ENCODE measurements at places on chromosomes 1 and 21.

DNA sequence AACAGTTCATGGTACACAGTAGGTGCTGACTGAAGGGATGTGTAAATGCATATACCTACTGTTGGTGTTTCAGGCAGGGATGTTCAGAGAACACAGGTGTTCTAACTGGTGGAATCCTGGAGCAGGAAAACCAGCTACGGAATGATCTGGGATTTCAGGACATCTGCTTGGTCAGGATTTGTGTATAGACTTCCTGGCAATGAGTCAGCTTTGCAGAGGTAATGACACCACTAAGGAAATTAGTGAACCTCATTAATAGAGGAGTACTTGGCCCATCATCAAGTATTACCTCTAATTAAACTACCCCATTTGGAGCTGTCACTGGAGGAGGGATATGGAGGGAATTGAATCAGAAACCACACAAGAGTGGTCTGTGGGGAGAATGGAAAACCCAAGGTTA is 7.3 kb downstream of the MRPL37 start:
- no peak for DNase-seq

GRCh38 chr21:34548781-34549376 is 36.9 kb upstream of the KCNE1 start:
- no peak for DNase-seq

- no peak for DNase-seq
Measured at GRCh38 chr1:62903522-62903921, 119.6 kb downstream of the ATG4C start.

GRCh38 chr1:50289495-50289894 is 133.7 kb downstream of the DMRTA2 start:
- DNase-seq = no peak

- no peak for DNase-seq
Measured at GRCh38 chr1:202709276-202710041, 795 bp downstream of the SYT2 start.

DNA sequence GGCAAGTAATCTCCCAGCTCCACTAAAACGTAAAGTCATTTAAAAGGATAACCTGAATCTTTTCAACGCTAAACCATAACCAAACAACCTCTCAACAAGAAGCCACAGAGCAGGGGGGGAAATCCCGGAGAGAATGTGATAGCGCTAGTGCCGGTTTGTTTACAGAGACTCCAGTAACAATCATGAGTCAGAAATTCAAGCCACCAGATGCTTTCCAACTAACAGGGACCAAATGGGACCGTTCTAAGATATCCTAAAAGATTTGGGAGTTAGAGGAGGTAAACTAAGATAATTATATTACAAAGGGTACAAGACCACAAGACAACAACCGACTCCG is 825 bp downstream of the DCAF8 start:
- DNase-seq = no peak

GRCh38 chr1:41823471-41823870 is 95.3 kb downstream of the HIVEP3 start:
- DNase-seq = no peak

- no peak for DNase-seq
Measured at GRCh38 chr1:1358433-1359271, at the start of gene MXRA8. TSS of gene MXRA8 (minus strand) at chr1:1358555. CDS start at chr1:1358504, 51 bp downstream.

GRCh38 chr1:154975409-154976059 is 1.1 kb downstream of the CKS1B start:
- DNase-seq = no peak

DNA sequence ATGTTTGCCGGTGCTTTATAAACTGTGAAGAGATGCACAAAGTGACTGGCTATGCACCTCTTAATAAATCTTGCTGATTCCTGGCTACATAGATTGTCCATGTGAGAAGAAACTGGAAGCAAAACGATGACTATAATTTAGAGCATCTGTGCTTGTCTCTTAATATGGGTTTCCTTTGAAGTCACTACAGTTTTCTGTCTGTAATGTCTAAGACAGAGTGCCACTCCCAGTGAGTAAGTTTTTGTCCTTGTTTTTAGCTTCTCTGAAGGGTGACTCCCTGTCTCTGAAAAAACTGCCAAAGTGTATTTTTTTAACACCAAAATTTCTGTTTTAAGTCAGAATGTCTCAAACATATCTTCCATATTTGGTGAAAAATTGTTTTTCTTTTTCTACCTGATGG is 175.1 kb downstream of the FASLG start:
- no peak for DNase-seq

- DNase-seq = no peak
Measured at GRCh38 chr1:93680076-93680419, 1.6 kb downstream of the BCAR3 start.

GRCh38 chr1:44819196-44819607 is 10.9 kb downstream of the BTBD19 start:
- no peak for DNase-seq

- no peak for DNase-seq
Measured at GRCh38 chr1:6517435-6517851, 26.0 kb upstream of the PLEKHG5 start.

GRCh38 chr1:108556499-108556898 is 3.4 kb upstream of the EEIG2 start:
- DNase-seq = no peak

GRCh38 chr1:29655945-29656850 is 419.9 kb downstream of the PTPRU start:
- DNase-seq = no peak

DNA sequence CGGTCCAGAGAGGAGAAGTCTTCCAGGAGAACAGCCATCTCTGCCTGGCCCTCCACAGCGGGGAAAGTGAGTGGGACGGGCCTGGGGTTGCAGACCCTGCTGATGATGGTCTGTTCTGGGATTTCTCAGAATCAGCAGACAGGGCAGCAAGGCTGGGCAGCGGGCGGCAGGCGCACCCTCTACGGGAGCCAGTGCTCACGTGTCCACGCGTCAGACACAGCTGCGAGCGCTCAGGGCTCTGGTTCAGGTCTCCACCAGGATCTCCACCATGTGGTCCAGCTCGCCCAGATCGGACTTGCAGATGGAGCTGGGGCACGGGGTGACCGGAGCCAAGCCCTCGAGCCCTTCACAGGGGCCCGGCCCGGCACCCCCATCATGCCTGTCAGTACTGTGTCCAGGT is 5.5 kb downstream of the CLCA4 start:
- no peak for DNase-seq

DNA sequence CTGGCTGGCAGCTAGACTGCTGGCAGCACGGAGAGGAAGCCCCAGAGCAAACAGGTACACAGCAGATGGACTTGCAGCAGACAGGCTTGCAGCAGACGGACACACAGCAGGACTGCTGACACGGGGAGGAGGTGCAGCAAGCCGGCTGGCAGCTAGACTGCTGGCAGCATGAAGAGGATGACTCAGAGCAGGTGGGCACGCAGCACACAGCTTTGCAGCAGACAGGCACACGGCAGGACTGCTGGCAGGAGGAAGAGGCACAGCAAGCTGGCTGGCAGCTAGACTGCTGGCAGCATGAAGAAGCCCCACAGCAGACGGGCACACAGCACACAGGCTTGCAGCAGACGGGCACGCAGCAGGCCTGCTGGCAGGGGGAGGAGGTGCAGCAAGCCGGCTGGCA is 498 bp downstream of the KRTAP10-2 start:
- DNase-seq = no peak

DNA sequence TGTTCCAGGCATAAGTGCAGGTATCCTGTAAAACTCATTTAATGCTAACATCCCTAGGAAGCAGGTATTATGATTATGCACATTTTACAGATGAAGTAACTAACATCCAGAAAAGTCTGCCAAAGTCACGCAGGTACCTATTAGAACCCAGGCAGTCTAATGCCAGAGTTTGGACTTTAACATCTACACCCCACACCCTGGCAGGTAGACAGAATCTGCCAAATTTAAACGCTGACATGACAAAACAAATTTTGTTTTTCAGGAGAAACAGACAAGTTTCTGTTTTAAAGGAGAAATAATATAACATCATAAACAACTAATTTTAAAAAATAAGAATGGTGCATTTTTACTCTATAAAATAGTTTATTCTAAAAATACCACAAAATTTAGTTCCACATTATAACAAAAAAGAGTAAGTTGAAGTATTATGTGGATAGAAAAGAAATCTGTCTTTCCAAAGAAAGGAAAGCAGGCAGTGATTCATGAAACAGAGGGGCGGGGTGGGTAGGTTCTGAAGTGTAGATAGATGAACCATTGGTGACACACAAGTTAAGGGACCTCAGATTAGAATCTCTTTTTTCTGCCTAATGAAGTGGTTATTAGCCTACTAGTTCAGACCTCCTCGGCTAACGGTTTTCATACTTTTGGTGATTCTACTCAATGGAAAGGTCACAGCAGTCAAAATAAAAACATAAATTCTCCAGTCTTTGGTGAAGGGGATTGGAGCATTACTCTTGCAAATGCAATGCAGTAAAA is 1.7 kb downstream of the ASPM start:
- no peak for DNase-seq

DNA sequence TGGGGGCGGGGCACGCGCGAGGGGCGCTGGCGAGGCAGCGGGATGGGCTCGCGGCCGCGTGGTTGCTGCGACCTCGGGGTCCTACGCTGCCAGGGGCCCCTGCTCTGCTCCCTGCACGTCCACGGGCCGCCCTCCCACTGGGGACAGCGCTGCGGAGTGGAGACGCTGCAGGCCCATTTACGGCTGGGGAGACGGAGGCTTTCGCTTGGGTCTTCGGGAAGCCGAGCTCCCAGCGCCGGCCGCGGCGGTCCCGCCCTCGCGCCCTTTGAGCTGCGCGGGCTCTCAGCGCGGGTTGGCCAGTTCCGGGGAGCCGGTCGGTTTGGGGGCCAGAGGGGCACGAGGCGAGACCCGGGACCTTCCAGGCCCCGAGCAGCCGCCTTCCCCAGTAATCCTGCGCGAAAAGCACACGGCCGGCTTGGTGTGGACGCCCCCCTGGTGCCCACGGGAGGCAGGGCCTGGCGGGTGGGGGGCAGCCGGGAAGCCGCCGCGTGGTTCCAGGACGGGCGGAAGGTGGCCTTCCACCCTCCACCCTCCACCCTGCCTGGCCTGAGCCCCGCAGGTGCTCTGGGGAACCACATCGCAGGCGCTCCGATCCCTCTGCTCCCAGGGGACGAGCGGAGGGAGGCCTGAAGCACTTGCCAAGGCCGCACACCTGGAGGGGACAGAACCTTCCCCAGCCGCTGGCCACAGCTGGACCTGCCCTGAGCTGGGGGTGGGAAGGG is 570 bp upstream of the PEX10 start:
- no peak for DNase-seq

DNA sequence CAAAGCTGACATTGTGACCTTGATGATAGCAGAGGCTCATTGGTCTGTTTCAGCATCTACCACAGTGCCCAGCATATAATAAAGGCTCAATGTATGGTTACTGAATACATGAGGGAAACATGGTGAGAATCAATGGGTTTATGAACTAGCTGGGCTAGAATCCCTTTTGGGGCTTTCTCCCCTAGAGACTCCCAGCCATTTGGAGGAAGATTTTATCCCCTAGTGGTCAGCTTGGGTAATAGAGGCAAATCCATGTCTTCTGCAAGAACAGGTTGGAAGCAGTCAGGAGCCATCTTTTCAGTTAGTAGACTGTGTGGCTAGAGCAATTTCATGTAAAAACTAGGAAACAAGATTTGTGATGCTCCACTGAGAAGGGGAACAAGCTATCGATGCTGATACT is 15.8 kb upstream of the REG4 start:
- DNase-seq = no peak

DNA sequence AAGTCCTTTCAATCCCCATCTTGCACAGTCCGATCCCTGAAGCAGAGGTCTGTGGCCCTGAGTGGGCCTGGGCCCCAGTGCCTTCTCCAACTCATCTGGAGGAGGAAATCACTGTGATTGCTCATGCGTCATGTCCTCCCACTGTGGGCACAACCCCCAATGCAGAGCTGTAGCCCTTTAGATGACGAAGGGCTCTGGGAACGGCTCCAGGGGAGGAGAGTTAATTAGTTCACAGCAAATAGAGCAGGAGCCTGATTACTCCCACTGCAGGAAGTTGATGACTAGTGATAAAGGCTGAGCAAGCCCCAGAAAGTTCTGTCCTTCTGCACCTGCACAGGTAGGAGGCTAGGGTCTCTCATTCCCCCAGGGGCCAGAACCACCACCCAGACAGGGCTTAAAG is 111.5 kb downstream of the CCDC185 start:
- DNase-seq = no peak

- DNase-seq = no peak
Measured at GRCh38 chr1:202304375-202304774, 37.4 kb downstream of the UBE2T start.

DNA sequence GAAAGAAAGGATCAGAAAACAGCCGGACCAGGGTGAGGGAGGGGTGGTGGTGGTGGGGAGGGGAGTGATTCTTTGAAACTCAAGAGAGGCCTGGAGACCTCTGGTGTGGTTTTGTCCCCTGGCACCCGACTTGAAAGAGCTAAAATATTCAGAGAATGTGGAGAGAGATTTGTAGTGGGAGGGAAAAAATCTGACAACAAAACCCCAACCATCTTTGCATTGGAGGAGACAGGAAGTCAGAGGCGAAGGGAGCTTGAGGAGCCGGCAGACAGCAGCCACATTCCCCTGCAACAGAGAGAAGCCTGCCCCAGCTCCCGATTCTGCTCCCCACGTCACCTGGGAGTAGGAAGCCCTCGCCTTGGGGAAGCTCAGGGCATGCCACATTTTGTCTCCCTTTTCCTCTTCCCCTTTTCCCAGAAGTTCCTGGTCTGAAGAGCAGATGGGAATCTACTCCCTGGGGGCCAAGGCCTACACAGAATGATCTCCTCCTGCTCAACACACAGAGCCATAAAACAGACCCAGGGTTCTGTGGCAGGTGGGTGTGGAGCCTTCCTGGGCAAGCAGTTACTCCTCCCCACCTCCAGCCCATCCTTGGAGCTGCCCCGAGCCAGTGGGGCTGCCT is 84.9 kb downstream of the ITPKB start:
- no peak for DNase-seq

DNA sequence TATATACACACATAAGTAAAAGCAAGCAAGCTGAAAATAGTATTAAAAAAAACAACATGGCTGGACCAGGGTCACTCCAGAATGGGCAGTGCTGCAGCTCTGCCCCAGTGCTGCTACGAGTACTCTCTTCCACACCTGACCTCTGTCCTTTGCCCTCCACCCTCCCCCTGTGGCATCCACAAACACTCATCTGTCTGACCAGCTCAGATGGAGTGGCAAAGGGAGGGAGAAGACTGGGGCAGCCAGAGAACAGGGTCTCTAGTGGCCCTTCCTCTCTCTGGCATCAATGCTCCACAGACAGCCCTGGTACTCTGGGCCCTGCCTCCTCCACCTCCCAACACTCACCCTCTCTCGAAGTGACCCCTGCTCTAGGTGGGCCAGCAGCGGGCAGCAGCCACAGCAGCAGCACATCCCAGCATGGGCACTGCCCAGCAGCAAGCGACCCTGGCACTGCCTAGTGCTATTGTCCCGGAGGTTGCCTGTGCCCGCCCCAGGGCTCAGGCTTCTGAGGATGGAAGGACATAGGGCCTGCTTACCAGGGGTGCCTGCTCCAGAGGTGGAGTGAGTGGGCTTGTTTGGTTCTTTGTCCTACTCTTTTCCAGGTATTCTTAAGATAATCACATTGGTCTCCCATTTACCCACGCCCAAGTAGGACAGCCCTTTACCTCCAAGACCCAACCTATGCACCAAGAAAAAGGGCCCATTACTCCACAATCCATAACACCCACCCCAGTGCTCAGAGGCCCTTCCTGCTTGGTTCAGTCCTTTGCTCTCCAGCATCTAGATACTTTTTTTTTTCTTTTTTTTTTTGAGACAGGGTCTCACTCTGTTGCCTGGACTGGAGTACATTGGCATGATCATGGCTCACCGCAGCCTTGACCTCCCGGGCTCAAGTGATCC is 6.2 kb downstream of the ARHGEF2 start:
- DNase-seq = no peak

- no peak for DNase-seq
Measured at GRCh38 chr1:26785611-26786436, 1.9 kb upstream of the PIGV start.
